Melanocyte of skin (primary cell): ENCODE measurements at places on chromosomes 12 and 14. TPM values are rescaled to one million over a fixed set of nuclear protein-coding genes. Genes with fewer than 3 reads are reported as not detected.

SDR9C7 gene
- total RNA-seq = not detected in 2 replicates

ZNF740 gene
- 10.0 and 12.6 TPM in 2 replicates for total RNA-seq

SRRM4 gene
- total RNA-seq = not detected in 2 replicates

USP5 gene
- total RNA-seq = 89.2 and 96.1 TPM in 2 replicates

KRT6B gene
- not detected in 2 replicates for total RNA-seq

ABCC9 gene
- under 0.01 and 0.73 TPM in 2 replicates for total RNA-seq

DTX1 gene
- under 0.01 and 0.15 TPM in 2 replicates for total RNA-seq

NELL2 gene
- total RNA-seq = 0.15 and 1.3 TPM in 2 replicates

GYS2 gene
- not detected in 2 replicates for total RNA-seq

GZMB gene
- 0.31 TPM in 1 of 2 replicates, not detected in the other for total RNA-seq

OR4E2 gene
- not detected in 2 replicates for total RNA-seq

AMIGO2 gene
- total RNA-seq = 4.0 and 7.4 TPM in 2 replicates

CAND1 gene
- total RNA-seq = 103 and 127 TPM in 2 replicates

HOXC12 gene
- not detected in 2 replicates for total RNA-seq

ETV6 gene
- 14.1 and 17.8 TPM in 2 replicates for total RNA-seq

ADCY6 gene
- total RNA-seq = 24.5 and 24.6 TPM in 2 replicates

TAS2R8 gene
- total RNA-seq = under 0.01 TPM in 1 of 2 replicates, not detected in the other

POLE2 gene
- total RNA-seq = 23.9 and 28.6 TPM in 2 replicates

RAPGEF3 gene
- not detected in 2 replicates for total RNA-seq

MTRFR gene
- 6.7 and 7.7 TPM in 2 replicates for total RNA-seq

OAS3 gene
- total RNA-seq = 63.6 and 186 TPM in 2 replicates

SMCO3 gene
- total RNA-seq = 0.33 and 0.93 TPM in 2 replicates

MYH6 gene
- total RNA-seq = not detected in 2 replicates

TAS2R7 gene
- total RNA-seq = not detected in 2 replicates

LLPH gene
- 2.4 and 4.7 TPM in 2 replicates for total RNA-seq

HOXC5 gene
- 0.93 and 1.7 TPM in 2 replicates for total RNA-seq

STYK1 gene
- total RNA-seq = not detected in 2 replicates

ASPG gene
- total RNA-seq = not detected in 2 replicates

FBRSL1 gene
- total RNA-seq = 2.8 and 4.4 TPM in 2 replicates

LRRC43 gene
- total RNA-seq = 2.4 and 5.1 TPM in 2 replicates

RPL10L gene
- not detected in 2 replicates for total RNA-seq

JPH4 gene
- 0.33 TPM in 1 of 2 replicates, not detected in the other for total RNA-seq

DICER1 gene
- 49.6 and 88.0 TPM in 2 replicates for total RNA-seq

CLEC14A gene
- not detected in 2 replicates for total RNA-seq

AMHR2 gene
- total RNA-seq = not detected in 2 replicates

TTC6 gene
- total RNA-seq = not detected in 2 replicates

FOXA1 gene
- total RNA-seq = not detected in 2 replicates

CCDC177 gene
- not detected in 2 replicates for total RNA-seq

DAO gene
- not detected in 2 replicates for total RNA-seq

ATN1 gene
- 8.4 and 8.6 TPM in 2 replicates for total RNA-seq

INSM2 gene
- not detected in 2 replicates for total RNA-seq

CLEC1B gene
- not detected in 2 replicates for total RNA-seq

AHNAK2 gene
- 4.5 and 9.1 TPM in 2 replicates for total RNA-seq

PROX2 gene
- not detected in 2 replicates for total RNA-seq

GPR84 gene
- total RNA-seq = under 0.01 TPM in 1 of 2 replicates, not detected in the other

KSR2 gene
- total RNA-seq = not detected in 2 replicates

NTN4 gene
- 0.34 and 1.1 TPM in 2 replicates for total RNA-seq

NRXN3 gene
- total RNA-seq = 1.4 and 6.2 TPM in 2 replicates

SINHCAF gene
- total RNA-seq = 23.1 and 47.3 TPM in 2 replicates

CLEC2A gene
- total RNA-seq = not detected in 2 replicates

CFL2 gene
- 25.8 and 26.5 TPM in 2 replicates for total RNA-seq

CFAP54 gene
- total RNA-seq = 0.15 and 0.33 TPM in 2 replicates

LYZ gene
- total RNA-seq = under 0.01 TPM in 1 of 2 replicates, not detected in the other

CIROP gene
- not detected in 2 replicates for total RNA-seq

CRY1 gene
- 12.7 and 20.4 TPM in 2 replicates for total RNA-seq

PPP4R4 gene
- not detected in 2 replicates for total RNA-seq

ENDOU gene
- total RNA-seq = not detected in 2 replicates
